ENCODE measurements at places on chromosomes 3 and 15.

DNA sequence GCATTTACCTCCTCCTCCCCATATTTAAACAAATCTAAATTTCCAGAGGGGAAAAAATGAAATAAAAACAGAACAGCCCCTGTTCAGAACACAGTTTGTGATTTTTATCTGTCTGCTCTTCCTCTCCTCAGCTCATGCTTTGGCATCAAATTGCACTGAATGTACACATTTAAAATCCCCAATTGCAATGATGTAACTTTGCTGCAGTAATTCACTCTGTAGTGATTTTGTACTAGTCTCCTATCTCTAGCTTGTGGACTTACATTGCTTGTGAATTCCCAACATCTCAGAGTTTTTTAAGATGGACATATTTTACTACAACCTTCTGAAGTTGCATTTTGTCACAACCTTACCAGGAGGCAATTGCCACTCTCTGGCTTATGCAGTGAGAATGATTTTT is 81.6 kb upstream of the ROBO2 start:
- no peak for DNase-seq

- DNase-seq: no peak
These were observed 17.2 kb downstream of the B4GALT4 start for GRCh38 chr3:119223511-119223910.

DNA sequence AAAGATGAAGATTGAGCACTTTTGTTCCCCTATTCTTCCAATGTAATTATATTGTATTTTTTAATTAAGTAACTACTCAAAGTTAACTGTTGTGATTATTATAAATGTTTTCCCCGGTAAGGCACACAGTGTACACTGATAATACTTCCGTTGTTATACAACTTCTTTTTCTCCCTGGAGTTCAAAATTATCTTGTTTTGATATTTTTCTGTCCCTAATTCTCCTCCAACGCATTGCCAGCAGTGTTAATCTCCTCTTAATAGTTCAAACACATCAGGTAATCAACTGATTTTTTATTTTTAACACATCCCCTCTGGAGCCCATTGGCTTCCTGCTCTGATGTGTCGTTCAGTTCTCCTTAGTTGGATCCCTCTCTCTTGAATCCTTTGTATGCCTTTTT is 32.3 kb upstream of the MFSD1 start:
- no peak for DNase-seq

GRCh38 chr15:67130673-67131601 is 65.5 kb downstream of the SMAD3 start:
- no peak for DNase-seq

DNA sequence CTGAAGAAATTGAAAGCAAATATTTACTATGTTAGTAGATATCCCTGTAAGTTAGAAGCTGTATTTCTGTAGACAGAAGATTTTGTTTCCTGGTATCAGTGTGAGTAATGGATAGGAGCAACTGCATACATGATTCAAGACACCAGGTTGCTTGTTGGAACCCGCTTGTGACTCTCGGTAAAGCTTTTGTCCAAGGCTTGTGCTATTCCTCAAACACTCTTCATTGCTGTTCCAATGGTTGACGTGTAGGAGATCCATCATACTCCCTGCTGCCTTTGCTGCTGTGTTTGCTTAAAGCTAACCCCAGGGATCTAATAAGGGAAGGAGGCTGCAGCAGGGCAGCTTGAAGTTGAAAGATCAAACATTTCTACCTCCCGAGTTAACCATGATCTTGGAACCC is 160.1 kb downstream of the RSRC1 start:
- no peak for DNase-seq

DNA sequence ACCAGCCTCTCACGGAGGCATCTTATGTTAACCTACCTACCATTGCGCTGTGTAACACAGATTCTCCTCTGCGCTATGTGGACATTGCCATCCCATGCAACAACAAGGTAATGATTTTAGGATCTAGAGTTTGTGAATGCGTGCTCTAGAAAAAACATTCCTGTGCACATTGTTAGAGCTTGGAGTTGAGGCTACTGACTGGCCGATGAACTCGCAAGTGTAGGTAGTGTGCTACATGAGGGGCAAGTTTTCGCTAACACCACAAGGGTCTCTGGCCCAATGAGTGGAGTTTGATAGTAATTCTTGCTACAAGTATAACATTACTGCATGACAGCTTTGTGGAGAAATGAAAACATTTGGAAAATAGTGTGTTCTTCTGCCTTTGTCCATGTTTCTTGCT is 4.4 kb downstream of the RPSA start:
- no peak for DNase-seq

GRCh38 chr3:120796976-120797375 is 54.4 kb downstream of the GTF2E1 start:
- no peak for DNase-seq

GRCh38 chr15:78156653-78157052 is 7.5 kb downstream of the IDH3A start:
- DNase-seq: no peak

DNA sequence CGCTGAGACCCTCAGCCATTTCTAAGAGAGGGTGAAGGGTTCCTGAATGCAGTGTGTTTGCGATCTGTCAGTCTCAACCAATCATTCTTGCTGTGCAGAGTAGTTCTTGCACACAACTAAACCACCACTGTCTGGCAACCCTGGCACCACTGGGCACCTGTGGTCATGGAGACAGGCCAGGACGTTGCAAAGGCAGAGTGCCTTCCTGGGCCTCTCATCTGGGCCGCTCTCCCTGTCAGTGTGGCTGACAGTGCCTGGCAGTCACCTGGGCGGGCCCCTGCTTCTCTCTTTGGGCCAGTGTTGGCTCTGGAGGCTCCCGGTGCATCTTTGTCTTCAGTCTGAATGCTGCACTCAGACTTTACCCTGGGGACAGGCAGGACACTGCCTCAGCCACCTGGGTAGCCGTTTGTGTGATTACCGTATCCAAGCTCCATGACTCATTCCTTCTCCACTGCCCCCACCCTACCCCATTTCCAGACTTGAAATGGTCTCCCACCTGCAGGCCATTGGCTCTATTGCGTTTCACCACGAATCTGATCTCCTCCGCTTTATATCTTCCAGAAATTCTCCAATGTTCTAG is 104.6 kb upstream of the KLF13 start:
- DNase-seq: no peak

GRCh38 chr3:177475356-177475665 is 278.0 kb upstream of the TBL1XR1 start:
- no peak for DNase-seq

GRCh38 chr3:57910990-57911389 is 97.2 kb upstream of the FLNB start:
- peak; percentile 29 for DNase-seq
